Neuronal stem cell (in vitro differentiated cells): ENCODE measurements at places on chromosomes 6 and 20.
A peak's percentile ranks its signal among the peaks of the same experiment; 100 is the strongest.

DNA sequence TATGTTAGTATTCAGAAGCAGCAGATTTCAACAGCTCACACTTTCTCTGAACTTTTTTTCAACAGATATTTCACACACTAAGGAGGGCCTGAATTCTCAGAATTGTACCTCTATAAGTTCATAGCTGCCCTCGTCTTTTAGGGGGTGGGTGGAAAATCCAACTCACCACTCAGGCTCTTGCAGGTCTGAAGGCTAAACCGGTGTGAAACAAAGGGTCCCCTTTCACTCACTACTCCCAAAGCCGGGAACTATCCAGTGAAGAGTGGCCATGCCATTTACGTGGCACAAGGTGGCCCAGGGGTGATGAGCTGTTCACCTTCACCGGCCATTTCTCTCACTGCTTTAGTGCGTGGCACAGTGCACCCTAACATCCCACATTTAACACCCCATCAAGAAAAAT lies 24.2 kb downstream of the TBC1D7 start:
- no peaks in the 10 kb centered on the region for H3K4me1 ChIP-seq
- H3K27me3 ChIP-seq, result no peaks in the 10 kb centered on the region
- H3K36me3 ChIP-seq, result peaks cover 44% of the 10 kb centered on the region
- no peak overlapping the region for H3K4me3 ChIP-seq

- no peak for DNase-seq
- H3K36me3 ChIP-seq, result no peaks in the 10 kb centered on the region
- no peaks in the 10 kb centered on the region for H3K4me1 ChIP-seq
- H3K27ac ChIP-seq, result no peak overlapping the region
Observed at GRCh38 chr6:72416744-72417465, 205.0 kb upstream of the KCNQ5 start.

GRCh38 chr6:13091192-13091591 lies 237.1 kb downstream of the TBC1D7 start:
- H3K27ac ChIP-seq, result no peak overlapping the region
- H3K4me3 ChIP-seq, result no peak overlapping the region
- no peak for DNase-seq
- no peaks in the 10 kb centered on the region for H3K4me1 ChIP-seq

- H3K27me3 ChIP-seq, result no peaks in the 10 kb centered on the region
- no peaks in the 10 kb centered on the region for H3K36me3 ChIP-seq
- no peak for DNase-seq
Observed at GRCh38 chr6:29491574-29491973, 3.8 kb upstream of the MAS1L start.

DNA sequence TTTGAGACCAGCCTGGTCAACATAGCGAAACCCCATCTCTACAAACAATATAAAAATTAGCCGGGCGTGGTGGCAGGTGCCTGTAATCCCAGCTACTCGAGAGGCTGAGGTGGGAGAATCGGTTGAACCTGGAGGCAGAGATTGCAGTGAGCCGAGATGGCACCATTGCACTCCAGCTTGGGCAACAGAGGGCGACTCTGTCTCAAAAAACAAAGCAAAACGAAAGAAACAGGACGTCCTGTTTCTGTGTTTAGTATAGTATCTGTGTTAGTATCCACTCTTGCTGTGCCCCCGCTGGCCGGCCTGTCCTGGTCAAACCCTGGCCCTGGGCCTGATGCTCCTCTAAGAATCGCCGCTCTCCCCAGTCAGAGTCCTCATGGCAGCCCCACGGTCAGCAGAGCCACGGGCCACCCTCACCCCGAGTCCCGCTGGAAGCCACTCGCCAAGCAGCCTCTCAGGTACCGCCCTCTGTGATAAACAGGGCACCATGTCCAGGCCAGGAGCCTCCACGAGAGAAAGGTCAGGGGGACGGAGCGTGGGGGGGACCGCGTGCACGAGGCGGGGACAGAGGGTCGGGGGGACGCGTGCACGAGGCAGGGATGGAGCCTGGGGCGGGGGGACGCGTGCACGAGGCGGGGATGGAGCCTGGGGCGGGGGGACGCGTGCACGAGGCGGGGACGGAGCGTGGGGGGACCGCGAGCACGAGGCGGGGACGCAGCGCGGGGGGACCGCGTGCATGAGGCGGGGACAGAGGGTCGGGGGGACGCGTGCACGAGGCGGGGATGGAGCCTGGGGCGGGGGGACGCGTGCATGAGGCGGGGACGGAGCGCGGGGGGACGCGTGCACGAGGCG lies 384.5 kb downstream of the SMOC2 start:
- H3K27me3 ChIP-seq, result no peaks in the 10 kb centered on the region
- H3K27ac ChIP-seq, result no peak overlapping the region
- no peaks in the 10 kb centered on the region for H3K36me3 ChIP-seq

- no peaks in the 10 kb centered on the region for H3K36me3 ChIP-seq
- H3K27ac ChIP-seq, result no peak overlapping the region
- H3K27me3 ChIP-seq, result peaks cover 4% of the 10 kb centered on the region
- no peak overlapping the region for H3K4me3 ChIP-seq
Observed at GRCh38 chr6:14506656-14507246, 389.2 kb downstream of the CD83 start.

DNA sequence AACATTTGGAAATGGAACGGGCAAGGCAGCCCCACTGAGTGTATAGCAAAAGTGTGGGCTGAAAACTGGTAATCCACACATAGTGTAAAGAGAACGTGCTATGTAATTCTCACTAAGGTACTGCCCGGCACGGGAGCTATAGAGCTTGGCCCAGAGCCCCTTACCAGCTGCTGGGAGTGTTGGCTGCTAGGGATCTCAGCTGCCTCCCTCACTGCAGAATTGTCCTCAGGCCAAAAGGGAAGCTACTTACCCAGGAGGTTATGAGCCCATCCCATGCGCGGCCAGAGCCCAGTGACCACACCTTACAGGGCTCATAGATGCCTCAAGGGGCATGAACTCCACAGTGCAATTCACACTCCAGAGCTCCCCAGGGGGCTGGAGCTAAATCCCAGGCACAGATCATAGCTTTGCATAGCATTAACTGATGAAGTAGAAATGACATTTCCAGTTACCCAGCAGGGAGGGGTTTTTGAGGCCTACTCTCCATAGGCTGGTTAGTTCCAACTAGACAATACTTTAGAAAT lies 56.8 kb downstream of the LINC00237 start:
- H3K4me3 ChIP-seq, result no peak overlapping the region
- H3K27me3 ChIP-seq, result no peaks in the 10 kb centered on the region
- no peak for DNase-seq
- no peaks in the 10 kb centered on the region for H3K4me1 ChIP-seq
- H3K27ac ChIP-seq, result no peak overlapping the region
- no peaks in the 10 kb centered on the region for H3K36me3 ChIP-seq

DNA sequence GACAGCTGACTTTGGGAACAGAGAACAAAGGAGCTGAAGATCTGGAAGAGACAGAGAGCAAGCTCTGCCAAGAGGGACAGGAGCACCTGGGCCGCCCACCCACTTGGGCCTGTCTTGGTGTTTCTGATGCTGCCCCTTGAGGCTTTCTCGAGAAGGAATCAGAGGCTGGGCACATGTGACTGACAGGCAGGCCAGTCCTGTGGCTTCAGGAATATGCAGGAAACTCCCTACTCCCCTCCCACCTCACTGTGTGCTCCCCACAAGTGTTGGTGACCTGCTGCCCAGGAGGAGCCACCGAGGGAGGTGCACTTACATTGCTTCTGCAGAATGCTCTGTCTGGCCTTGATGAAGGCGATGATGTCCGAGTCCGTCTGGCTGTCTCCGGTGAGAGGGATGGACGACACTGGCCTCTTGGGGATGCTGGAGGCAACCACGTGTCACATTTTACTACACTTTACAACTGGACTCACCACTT lies 20.9 kb upstream of the KCNK16 start:
- H3K4me3 ChIP-seq, result no peak overlapping the region
- H3K27me3 ChIP-seq, result peaks cover 3% of the 10 kb centered on the region
- H3K4me1 ChIP-seq, result no peaks in the 10 kb centered on the region
- DNase-seq, result no peak

DNA sequence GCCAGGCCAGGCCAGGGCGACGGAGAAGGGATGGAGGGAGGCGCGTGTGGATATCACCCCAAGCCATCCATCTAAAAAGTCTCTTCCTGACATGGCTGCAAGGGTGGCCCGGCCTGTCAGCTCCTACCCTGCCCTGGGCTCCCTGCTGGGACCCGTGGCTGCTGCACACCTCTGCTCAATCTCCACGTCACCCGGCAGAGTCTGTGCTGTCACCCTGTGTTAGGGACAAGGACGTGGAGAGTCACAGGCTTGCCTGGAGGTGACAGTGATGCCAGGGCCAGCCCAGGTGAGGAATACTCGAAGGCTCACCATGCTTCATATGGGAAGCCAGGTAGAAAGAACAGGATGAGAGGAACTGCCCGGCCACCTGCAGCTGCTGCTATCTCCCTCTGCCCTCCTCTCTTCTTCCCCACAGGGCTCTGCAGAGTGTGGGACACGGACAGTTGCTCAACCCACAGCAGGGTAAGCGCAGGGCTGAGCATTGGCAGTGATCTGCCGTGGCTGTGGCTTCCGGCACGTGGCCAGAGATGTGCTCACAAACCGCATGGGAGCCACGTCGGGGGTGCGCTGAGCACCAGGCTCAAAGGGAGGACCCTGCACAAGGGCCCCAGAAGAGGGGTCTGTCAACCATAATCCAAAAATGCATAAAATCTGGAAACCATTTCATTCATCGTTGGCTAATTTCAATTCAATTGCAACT lies 214.3 kb downstream of the DLL1 start:
- H3K4me1 ChIP-seq, result peaks cover 23% of the 10 kb centered on the region
- H3K27ac ChIP-seq, result no peak overlapping the region
- no peaks in the 10 kb centered on the region for H3K36me3 ChIP-seq
- DNase-seq, result no peak
- H3K4me3 ChIP-seq, result no peak overlapping the region
- H3K27me3 ChIP-seq, result no peaks in the 10 kb centered on the region

DNA sequence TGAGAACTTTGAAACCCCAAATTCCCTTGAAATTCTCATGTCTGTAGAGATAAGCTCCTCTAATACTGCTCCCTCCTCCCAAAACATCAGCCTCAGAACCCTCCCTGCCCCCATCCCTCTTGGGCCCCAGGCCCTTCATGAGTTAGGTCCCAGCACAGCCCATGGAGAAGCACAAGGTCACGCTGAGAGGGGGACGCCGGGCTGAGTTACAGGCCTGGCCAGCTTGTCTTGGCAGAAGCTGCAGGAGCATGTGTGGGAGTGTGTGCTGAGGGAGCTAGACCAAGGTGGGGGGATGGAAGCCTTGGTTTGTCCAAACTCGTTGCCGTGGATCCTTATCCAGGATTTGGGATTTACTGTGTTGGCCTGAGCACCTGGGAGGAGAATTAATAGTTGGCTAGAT lies 8.5 kb upstream of the PTCRA start:
- no peak for DNase-seq
- no peaks in the 10 kb centered on the region for H3K27me3 ChIP-seq
- H3K27ac ChIP-seq, result no peak overlapping the region
- H3K4me1 ChIP-seq, result peaks cover 2% of the 10 kb centered on the region

DNA sequence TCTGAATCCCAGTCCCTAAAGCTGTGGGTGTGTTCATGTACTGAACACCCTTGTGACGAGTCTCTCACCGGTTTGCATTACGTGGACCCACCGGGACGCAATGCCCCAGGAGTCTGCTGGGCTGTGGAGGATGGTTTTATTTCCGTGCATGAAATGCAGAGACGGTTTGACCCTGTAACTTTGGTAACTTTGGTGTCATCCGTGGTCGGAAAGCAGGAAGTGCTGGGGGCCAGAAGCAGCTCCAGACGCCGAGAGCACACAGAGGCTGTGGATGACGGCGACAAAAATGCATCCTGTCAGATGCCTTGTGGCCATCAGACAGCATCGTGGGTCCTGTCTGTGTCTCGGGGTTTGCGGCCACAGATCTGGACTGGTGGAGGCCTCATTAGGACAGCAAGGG lies 7.2 kb downstream of the BHLHE23 start:
- H3K4me3 ChIP-seq, result no peak overlapping the region
- DNase-seq, result no peak
- H3K36me3 ChIP-seq, result no peaks in the 10 kb centered on the region

DNA sequence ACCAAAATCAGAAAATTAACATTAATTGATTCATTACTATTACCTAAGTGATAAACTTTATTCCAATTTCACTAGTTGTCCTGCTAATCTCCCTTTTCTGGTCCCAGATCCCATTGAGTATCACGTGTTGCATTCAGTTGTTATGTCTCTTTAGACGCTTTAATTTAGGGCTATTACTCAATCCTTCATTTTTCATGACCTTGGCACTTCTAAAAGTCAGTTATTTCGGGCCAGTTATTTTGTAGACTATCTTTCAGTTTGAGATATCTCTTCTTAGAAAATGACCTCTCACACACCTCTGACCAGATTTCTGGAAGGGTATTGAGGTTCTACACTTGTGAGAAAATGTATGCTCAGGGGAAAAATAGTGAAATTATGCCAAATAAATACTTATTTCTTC lies 34.0 kb upstream of the TASP1 start:
- no peak overlapping the region for H3K27ac ChIP-seq
- H3K4me1 ChIP-seq, result no peaks in the 10 kb centered on the region
- H3K27me3 ChIP-seq, result no peaks in the 10 kb centered on the region
- H3K4me3 ChIP-seq, result no peak overlapping the region
- DNase-seq, result no peak

DNA sequence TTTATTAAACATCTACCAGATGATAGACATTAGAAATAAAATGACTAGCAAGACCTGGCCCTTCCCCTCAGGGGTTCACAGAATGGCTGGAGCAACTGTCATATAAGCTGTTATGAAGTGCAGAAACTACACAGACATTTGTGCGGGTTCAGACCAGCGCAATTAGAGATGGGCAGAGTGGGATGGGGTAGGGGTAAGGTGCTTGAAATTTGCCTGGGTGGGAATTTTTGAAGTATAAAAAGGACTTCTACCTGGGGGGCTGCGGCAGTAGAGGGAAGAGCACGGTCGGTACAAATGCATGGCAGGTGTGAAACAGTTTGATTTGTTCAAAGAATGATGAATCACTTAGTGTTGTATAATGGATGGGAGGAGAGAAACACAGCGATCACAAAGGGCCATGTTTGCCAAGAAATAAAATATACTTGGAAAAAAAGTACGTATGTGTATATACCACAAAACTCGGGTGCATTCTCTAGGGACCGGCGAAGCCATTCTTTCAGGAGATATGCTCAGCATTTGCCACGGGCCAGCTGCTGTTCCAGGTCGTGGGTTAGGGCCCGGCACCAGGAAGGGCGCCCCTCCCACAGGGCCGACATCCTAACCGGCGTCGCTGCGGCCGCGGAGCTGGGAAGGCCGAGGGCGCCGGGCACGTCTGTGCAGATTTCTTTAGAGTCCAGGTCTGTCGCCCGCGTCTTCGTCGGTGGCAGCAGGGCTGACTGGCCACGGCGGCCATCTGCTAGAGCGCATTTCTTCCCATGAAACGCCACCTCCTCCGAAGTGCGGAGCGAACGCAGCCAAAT lies 809 bp upstream of the NOL7 start:
- H3K4me1 ChIP-seq, result peaks cover 8% of the 10 kb centered on the region
- H3K27ac ChIP-seq, result peak overlapping the region; percentile 54
- H3K36me3 ChIP-seq, result peaks cover 18% of the 10 kb centered on the region
- DNase-seq, result no peak
- H3K27me3 ChIP-seq, result no peaks in the 10 kb centered on the region

GRCh38 chr6:121651420-121651819 lies 216.0 kb downstream of the GJA1 start:
- no peak overlapping the region for H3K4me3 ChIP-seq
- H3K4me1 ChIP-seq, result no peaks in the 10 kb centered on the region
- no peaks in the 10 kb centered on the region for H3K27me3 ChIP-seq
